Upper lobe of right lung (tissue), 1 donor: ENCODE measurements at places on chromosomes 1 and 21.

- DNase-seq, result no peak
Observed at GRCh38 chr1:54125386-54126070, 27.3 kb downstream of the CDCP2 start.

DNA sequence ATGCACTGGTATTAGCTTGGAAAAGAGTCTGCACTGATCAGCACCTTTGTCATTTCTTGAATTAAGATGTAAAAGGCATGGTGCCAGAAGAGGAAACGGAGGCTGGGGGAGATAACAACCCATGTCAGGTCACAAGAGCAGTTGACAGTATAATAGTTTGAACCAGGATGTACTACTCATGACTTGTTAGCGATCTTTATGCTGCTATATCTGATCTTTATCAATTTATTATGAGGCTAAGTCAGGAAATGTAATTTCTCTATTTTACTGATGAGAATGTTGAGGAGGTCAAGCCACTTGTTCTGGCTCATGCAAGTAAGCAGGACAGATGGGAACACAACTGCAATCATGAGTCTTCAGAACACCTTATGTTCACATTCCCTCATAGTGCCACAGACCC is 41.4 kb downstream of the RGS5 start:
- DNase-seq, result no peak

DNA sequence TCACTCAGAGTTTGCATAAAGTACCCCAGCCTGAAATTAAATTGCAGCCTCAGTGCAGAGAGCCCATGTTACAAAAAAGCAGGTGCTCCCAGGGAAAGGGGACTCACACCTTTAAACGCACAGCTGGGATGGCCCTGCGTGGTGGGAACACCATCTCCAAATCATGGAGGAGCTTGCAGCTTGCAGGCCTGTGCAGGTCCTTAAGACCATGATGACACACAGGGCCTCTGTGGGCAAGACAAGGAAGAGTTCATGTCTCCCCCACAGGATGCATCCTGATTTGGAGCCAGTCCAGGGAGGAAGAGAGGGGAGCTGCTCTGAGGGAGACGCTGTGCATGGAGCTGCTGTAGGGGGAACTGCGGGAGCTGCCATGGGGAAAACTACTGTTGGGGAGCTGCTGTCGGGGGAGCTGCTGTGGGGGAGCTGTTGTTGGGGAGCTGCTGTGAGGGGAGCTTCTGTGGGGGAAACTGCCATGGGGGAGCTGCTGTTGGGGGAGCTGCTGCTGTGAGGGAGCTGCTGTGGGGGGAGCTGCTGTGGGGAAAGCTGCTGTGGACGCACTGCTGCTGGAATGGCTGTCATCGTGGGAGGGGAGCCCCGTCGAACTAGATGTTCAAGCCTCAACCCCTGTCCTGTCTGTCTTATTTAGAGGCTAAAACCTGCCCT is 113.9 kb downstream of the MATN1 start:
- DNase-seq, result no peak

- no peak for DNase-seq
Observed at GRCh38 chr1:157286096-157286495, 147.9 kb upstream of the ETV3 start.

GRCh38 chr1:10080523-10080922 is 47.8 kb downstream of the UBE4B start:
- DNase-seq, result no peak

DNA sequence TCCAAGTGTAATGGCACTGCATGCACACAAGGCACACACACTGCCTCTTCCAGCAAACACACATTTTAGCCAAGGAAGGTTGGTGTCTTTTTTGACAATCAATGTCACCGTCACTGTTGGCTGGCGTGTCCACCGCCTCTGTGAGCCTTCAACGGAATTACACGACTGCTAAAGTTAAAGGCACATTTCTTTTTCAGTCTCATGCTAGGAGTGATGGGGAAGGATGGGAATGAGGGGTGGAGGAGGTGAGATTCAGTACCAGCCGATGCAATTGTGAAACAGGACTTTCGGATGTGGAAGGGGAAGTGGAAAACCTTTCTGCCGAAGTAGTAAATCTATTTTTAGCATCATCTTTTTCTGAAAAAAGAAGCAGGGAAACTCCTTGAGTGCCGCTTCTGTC is 1.4 kb downstream of the ELAVL4 start:
- DNase-seq, result no peak

- DNase-seq, result no peak
Observed at GRCh38 chr1:162276493-162276892, 100.2 kb downstream of the SPATA46 start.

DNA sequence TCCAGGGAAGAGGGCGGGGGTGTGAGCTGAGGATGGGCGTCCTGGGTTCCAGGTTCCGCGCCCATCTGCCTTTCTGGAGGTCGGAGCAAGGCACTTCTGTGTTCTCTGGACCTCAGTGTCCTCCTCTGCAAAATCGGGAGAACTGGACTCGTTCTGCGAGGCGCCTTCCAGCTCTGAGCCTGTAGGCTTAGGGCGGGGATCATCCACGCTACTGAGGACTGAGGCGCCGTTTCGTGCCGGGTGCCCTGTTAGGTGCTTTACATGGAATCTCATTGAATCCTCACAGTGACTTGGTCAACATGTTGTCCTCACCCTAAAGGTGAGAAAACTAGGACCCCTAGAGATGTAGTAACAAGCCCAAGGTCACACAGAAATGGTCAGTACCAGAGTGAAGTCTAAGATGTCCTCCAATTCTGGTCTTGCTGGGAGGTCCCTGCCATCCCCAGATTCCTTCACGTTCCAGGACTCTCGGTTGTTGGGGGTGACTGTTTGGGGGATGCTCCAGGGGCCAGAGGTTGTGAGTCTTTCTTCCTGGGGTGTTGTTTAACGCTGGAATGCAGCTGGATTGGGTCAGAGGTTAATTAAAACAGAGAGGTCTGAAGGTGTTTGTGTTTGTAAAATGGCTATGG is 677 bp downstream of the PRKAA2 start:
- DNase-seq, result no peak

GRCh38 chr1:67833602-67833940 is 304 bp upstream of the GNG12 start:
- no peak for DNase-seq

DNA sequence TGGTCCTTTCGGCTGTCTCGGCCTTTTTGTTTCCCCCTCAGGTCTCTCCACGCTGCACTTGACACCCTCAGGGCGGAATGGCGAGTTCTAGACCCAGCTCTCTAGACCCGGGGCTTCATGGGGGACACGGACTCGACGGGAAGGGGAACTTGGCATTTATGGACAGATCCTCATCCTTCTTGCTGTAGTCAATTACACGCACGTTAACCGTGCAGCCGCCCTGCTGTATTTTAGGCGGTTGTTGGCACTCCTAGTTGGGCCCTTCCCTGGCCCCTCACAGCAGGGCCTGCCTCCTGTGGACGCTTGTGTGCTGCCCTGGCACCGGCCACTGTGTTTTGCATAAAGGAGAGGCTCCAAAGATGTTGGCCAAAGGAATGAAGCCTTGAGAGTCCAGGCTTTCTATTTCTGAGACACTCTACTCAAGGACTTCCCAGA is 558 bp upstream of the BTG3 start:
- DNase-seq, result peak; percentile 89

DNA sequence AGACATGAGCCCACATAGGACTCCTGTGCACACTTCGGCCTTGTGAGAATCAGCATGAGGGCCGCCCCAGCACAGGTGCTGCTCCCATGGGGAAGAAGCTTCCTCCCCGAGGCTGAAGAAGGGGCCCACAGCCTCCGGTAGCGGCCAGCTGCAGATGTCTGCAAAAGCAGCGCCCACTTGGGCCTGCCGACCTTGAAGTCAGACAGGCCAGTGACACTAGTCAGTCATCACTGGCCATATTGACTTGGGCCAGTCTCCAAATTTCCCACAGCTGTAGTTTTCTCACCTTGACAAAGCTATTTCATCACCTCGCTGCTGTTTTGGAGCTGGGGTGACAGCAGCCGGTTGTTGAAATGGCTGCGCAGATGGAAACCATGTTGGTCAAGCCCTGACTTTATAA is 83.0 kb downstream of the RIPK4 start:
- peak; percentile 42 for DNase-seq

GRCh38 chr1:80053613-80054012 is 1047.1 kb upstream of the ADGRL4 start:
- no peak for DNase-seq

- DNase-seq, result no peak
Observed at GRCh38 chr1:156616463-156616862, 2.8 kb upstream of the HAPLN2 start.

- DNase-seq, result no peak
Observed at GRCh38 chr21:39737376-39738000, 7.5 kb upstream of the IGSF5 start.

GRCh38 chr1:161915051-161915503 is 108.6 kb downstream of the OLFML2B start:
- no peak for DNase-seq

- peak; percentile 68 for DNase-seq
Observed at GRCh38 chr1:227447531-227447990, 115.8 kb upstream of the ZNF678 start.

DNA sequence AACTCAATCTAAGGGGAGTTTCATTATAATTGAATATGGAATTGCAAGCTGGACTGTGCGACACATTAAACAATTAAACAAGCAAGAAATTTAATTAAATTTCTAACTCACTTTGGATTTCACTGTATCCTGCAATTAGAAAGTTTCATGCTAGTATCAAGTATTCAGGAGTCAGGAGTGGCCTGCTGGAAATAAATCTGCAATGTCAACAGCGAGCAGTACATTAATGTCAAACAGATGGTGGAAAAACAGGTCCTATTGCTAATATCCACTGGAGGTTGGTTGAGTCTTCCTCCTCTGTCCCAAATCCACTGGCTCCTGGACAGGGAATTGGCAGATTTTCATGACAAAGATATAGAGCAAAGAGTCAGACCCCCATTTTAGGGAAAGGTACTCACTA is 237.1 kb downstream of the VAV3 start:
- no peak for DNase-seq

- no peak for DNase-seq
Observed at GRCh38 chr21:38793926-38794713, 11.6 kb upstream of the ETS2 start.

- no peak for DNase-seq
Observed at GRCh38 chr1:107339775-107340174, 198.9 kb downstream of the NTNG1 start.

DNA sequence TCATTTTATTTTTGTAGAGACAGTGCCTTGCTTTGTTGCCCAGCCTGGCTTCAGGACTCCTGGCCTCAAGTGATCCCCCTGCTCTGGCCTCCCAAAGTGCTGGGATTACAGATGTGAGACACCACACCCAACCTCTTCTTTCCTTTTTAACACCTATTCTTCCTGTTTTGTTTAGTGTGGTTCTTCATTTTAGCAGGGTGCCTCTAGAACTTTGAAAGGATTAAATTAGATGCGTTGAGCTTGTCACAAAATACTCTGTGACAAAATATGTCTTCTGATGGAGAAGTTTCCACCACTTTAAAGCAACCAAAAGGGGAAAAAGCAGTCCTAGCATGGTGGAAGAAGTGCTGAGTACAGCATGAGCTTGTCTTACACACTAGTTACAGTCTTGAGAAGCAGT is 42.0 kb downstream of the CDC14A start:
- DNase-seq, result no peak

DNA sequence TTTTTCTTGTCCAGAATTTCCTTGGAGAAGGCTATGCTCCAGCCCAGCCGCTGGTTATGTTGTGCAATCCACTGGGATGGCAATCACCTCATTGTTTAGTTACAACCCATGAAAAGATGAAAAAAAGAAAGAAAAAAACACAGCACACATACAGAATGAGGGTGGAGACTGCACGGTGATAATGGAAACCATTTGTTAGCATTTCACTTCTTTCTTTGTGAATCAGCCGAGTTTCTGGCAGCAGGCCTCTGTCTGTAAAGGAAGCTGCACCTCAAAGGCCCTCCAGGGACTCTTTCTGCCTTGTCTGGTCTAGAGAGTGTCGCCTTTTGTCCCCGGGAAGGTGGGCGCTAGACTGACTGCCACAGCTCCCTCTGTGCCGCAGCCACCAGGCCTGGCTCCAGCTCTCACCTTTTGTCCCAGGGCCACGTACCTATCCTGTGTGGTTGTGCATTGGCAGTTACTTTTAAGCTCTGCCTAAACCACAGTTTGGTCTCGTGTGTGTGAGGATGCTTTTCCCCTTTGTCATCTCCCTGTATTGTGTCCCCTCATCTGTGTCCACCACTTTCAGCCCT is 35.6 kb downstream of the NGF start:
- no peak for DNase-seq

DNA sequence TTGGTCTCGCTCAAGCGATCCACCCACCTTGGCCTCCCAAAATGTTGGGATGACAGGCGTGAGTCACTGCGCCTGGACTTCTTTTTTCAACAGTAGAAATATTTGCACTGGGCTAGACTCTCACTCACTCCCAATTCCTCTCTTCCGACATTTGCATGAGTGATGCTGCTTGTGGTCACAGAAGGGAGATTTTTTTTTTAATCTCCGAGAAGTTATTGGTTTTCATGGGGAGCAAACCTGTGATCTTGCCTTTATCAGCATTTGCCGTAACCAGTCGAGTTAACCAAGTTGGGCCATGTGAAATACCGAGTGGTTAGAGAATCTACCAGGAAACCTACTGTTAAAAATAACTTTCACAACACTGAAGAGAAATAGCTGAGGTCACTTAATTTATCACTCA is 21.1 kb downstream of the ERG start:
- DNase-seq, result no peak

GRCh38 chr1:76862447-76862846 is 4.8 kb upstream of the ST6GALNAC5 start:
- DNase-seq, result no peak

- no peak for DNase-seq
Observed at GRCh38 chr1:33928251-33928650, 64.4 kb downstream of the HMGB4 start.

DNA sequence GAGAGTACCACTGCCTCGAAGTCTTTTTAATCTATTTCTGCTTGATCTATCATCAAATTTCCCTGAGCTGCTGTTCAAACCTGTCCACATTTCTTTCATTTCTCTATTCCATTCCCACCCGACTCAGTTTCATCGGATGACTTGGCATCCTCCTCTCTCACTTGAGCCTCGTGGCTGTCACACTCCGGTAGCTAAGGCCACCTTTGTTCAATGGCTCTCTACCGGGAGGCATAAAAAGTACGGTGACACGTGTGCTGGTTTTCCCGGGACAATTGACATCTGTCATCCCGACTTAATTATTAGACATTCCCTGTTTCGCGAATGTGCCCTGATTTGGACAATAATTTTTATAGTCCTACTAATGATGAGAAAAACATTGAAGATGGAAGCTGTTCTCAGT is 22.6 kb downstream of the MIS18A start:
- DNase-seq, result no peak

- no peak for DNase-seq
Observed at GRCh38 chr1:87252406-87252805, 76.3 kb upstream of the LMO4 start.

GRCh38 chr1:78840453-78841271 is 165.9 kb downstream of the ADGRL4 start:
- no peak for DNase-seq

DNA sequence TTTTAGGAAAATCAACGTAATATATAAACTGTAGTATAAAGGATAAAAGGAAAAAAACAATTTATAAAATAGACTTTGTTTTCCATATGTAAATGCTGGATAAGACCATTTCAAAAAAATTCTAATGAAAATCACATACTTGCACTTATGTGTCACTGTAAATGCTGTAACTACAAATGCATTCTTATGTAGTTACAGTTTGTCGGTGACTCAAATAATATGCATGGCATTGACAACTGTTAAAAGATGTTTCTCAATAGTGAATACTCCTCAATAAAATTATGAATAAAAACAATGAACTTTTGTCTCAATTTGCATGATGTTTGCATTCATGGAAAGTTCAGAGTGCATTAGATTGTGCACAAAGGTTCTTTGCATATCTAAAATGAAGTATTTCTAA is 614.0 kb upstream of the CHRM3 start:
- DNase-seq, result no peak
